ENCODE measurements at places on chromosomes 13 and 19.

DNA sequence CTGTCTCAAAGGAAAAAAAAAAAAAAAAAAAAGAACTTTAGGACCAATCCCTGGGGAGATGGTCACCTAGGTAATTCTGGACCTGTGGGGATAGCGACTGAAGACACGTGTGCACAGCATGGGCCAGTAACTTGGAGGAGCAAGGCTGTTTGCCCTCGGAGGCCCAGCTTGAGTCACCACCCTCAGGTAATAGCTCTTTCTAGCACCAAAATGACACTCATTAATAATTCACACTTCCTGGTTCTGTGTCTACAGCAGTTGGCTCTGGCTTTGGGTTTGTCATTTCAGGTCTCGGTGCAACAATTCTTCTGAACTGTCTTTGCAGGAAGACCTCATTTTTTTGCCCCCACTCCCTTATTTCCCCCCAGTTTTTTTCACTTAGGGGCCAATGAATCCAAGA lies 3.9 kb upstream of the ATP11A start:
- no peak for DNase-seq

DNA sequence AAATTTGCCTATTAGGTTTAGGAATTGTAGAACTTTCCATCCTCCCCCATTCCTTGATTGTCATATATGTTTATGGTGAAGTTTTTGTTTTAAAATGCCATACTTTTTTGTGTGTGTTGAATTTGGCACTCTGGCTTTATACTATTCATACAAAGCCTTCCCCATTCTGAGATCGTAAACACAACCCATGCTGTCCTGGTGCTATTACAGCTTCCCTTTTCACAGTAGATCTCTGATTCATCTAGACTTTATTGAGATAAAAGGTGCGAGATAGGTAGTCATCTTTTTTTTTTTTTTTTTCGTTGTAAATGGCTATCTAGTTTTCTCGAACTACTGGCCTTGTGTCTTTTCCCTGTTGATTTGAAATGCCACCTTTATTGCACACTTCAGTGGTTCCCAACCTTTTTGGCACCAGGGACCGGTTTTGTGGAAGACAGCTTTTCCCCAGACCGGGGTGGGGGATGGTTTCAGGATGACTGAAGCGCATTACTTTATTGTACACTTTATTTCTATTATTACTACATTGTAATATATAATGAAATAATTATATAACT lies 94.6 kb downstream of the LRCH1 start:
- DNase-seq = no peak

DNA sequence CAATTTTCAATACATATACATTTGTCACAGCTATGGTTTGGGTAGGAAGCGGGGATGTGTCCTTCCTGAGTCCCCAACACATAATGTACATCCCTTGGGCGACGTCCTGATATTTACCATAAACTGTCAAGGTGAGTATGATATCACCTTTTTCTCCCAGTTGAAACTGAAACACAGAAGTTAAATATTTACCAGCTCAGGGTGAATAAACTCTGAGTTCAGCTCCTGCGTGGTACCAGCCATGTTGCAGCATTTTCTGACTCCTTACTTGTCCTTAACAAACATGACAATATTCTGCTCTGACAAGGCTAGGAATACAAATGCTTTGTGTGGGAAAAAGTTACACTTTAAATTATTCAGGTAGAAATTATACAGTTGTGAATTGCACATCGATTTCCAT lies 294.2 kb downstream of the TEX29 start:
- no peak for DNase-seq

DNA sequence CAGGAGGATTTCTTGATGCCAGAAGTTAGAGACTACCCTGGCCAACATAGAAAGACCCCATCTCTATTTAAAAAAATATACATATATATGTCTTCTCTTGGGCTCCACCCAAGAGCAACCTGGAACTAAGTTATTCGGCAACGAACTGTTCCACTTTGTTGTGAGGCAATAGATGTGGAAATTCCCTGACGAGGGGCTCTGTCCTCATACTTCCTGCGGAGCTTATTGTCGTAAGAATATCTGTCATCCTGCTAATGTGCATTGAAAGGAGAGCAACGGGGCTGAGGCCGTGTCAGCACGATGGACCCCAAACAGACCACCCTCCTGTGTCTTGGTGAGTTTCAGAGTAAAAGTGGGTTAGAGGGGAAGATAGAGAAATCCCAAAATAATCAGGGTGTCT lies at the start of gene FCAR:
FCAR (plus strand) TSS at position 246 of the 400 bp plus-strand sequence; CDS start at position 301, 55 bp downstream.
- no peak for DNase-seq

- no peak for DNase-seq
Measured at GRCh38 chr13:33138441-33138840, 122.2 kb downstream of the KL start.

GRCh38 chr13:22454586-22454985 lies 726.2 kb upstream of the SGCG start:
- DNase-seq = no peak

- DNase-seq = no peak
Measured at GRCh38 chr13:60230593-60230992, 66.9 kb upstream of the DIAPH3 start.

DNA sequence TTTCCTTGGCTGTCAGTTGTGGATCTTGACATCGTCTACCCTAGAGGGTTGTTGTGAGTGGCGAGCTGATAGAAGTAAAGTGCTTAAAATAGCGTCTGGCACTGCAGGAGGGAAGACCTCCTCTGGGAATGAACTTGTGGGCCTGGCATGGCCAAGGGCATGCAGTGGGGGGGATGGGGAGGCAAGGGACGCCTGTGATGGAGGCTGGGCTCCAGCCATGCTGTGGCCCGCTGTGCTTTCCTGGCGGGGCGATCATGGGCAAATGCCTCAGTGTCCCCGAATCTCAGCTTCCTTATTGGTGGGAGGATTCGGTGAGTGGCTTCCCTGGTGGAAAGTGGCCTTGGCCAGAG lies 10.7 kb downstream of the CARM1 start:
- DNase-seq = no peak

DNA sequence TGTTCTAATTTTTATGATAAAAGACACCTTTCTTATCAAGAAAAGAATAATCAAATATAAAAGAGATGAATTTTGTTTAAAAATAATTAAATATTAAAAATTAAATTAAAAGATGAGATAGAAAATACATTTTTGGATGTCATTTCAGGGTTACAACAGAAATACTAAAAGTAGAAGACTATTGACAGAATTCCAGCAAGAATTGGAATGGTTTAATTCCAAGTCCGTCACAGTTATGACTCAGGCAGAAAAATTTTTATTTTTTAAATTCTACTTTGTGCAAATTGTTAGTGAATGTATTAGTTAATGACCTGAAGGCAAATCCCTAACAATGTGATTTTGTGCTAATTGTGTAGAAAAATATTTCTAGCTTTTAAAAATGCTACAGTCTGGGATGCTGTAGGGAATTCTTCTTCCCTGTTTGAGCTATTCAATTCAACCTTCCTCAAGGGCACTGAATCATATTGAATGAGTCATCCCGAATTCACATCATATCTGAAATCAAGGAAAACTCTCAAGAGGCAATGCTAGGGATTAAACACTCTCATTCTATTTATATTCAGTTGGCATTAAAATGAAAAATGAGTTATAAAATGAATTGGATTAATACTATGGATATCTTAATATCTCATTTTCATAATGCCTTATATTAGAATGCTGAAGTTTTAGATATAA lies 633.5 kb upstream of the ATXN8OS start:
- no peak for DNase-seq

Measured in HCEC 1CT (cell line).